ENCODE measurements at places on chromosomes 1 and 21.
A peak's percentile ranks its signal among the peaks of the same experiment; 100 is the strongest.

- DNase-seq = peak; percentile 75
These were observed 44.1 kb downstream of the GPR3 start for GRCh38 chr1:27436204-27437159.

GRCh38 chr1:9271861-9272595, 20.7 kb upstream of the SPSB1 start:
- no peak for DNase-seq

GRCh38 chr1:229263254-229263653, 7.7 kb upstream of the RAB4A start:
- DNase-seq = no peak

DNA sequence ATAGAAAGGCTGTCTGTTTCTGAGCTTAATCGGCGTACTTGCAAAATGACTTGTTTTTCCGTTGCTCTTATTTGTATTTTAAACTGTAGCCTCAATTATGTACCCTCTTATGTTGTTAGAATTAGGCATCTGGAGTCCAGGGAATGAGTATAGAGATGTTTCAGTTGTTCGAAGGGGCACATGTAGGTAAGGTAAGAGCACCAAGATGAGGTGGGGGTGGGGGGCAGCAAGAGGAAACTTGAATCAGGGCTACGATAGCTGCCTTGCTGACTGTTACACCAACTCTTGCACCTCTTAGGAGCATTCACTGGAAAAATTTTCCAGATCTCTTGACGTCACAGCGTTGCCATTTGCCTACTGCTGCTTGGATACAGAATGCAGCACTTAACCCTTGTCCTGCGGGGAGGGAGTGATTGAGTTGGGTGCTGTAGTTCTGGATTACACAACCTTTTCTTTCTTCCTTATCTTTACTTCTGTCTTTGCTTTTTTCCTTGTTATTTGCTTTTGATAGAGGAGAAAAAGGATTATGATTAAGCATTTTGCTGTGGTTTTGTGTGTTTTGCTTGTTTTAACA, 3.2 kb downstream of the ATP1B1 start:
- DNase-seq = peak; percentile 33
